ENCODE measurements at places on chromosomes 12 and 14.
A peak's percentile ranks its signal among the peaks of the same experiment; 100 is the strongest.

GRCh38 chr14:87325741-87326140 is 667.2 kb downstream of the GALC start:
- no peak for DNase-seq

GRCh38 chr14:72708708-72709475 is 185.0 kb downstream of the DPF3 start:
- no peak for DNase-seq

DNA sequence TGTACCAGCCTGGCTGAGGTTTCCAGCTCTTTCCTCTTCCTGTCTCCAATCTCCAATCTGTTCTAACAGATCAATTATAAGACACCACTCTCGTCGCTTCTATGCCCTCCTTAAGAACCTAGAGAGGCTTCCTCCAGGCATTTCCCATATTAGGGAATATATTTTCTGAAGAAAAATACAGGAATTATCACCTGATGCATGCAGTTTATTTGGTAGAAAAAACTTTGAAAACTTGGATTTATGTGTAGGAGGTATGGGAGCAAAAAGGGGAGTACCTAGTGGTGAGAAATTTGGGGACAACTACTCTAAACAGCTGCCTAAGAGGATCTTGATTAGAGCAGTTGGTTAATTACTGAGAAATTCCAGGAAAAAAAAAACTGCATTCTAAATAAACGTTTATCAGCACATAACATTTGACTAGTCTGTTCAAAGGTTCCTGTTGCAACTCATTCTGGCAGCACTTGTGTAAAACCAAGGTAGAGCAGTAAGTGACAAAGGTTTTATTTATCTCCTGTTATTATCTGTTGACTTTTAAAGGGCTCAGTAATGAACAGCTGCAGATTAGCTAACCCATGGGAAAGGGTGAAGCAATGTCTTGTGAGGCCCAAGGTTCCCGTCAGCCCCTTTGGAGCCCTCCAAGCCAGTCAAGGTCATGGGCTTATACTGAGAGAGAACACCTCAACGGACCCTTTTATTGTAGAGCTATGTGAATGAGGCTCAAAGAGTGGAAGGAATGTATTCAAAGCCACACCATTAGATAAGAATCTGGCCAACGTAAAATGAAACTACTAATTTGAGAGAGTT is 36.4 kb upstream of the NR1H4 start:
- no peak for DNase-seq

DNA sequence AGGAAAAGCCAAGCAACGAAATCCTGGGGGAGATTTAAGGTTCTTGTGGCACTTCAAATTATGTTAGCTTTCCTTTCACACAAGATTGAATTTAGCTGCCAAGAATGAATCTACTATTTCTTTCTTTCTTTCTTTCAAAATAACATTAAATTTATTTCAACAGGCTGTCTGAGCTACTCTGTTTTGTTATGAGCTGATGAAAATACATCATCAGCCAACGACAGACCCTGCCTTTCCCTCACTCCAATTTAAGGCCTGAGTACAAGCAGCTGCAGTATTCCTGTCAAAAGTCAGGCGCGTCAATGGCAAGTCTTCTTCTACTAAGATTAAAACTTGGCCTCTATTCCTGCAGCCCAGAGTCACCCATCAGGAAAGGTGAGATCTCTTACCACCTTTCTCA is 347.7 kb upstream of the FLRT2 start:
- no peak for DNase-seq

GRCh38 chr14:21093769-21094681 is 4.4 kb downstream of the ZNF219 start:
- no peak for DNase-seq

DNA sequence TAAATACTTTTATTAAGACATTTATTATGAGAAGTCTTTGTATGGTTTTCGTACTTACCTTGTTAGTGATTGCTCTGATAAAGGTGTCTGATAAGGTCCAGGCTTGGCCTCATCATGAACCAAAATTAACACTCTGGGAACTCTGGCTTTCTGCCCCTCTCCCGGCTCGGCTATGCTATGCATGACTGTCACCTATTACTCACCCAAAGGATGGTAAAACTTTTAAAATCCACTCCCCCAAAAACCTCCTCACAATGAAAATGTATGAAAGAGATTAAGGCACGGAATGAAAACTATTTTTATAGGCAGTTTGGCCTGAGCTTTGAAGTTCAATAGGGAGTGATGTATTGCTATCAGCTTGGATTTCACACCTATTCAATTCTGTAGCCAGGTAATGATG is 217.3 kb upstream of the TBX3 start:
- no peak for DNase-seq

DNA sequence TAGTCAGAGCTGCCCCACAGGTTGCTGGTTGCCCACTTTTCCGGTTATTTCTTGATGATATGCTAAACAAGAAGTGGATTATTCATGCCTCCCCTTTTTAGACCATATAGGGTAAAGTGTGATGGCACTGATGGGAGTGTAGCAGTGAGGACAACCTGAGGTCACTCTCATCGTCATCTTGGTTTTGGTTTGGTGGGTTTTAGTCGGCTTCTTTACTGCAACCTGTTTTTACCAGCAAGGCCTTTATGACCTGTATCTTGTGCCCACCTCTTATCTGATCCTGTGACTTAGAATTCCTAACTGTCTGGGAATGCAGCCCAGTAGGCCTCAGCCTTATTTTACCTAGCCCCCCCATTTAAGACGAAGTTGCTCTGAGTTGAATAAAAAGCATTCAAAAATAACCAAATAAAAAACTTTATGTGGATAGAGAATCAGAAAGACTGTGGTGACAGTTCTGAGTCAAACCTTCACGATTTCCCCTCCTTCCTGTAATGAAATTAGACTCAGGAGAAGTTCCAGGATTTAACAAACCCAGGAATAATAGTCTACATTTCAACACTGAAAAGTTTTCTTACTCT is 144.2 kb downstream of the PAWR start:
- no peak for DNase-seq

DNA sequence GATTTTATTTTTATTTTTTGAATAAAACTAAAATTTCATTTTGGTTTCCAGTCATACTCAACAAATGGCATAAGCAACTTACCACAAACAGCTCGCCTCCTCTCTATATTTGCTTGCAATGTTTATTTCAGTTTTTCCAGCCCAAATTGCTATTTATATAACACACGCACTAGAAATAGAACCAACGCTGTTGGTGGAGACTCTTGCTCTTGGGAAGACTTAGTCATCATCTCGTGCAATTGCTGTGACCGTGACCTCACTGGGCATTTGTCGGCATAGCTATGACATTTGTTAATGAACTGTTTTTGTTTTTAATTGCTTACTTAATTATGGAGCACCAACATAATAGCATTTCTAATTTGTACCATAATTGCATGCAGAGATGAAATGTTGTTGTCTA is 153.1 kb upstream of the OTX2 start:
- DNase-seq, result no peak

- DNase-seq, result no peak
These were observed 216.9 kb upstream of the PELI2 start for GRCh38 chr14:55901291-55901690.

DNA sequence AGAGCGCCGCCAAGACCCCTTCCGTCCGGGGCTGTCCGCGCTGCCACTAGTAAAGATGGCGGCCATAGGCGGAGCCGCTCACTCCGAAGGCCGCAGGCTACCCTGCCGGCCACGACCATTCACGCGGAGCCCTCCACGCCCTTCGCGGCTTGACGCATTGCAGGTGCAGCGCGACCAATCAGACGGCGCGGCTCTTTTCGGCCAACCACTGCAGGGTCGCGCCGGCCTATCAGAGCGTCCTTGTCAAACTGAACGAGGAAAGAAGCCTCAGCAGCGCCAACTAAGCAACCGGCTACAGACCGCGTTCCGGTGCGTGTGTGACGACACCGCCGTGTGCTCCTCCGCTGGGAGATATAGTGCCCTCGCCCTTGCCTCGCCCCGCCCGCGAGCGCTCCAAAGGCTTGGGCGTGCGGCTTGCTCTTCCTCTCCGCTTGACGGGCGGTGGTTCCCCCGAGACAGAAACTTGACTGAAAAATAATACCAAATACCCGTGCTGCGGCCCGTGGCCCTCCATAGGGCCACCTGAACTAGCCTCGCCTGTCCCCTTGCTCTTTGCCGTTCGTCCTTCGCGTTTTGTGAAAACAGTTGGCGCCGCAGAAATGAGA is 13.6 kb upstream of the CALM1 start:
- DNase-seq, result peak; percentile 98

DNA sequence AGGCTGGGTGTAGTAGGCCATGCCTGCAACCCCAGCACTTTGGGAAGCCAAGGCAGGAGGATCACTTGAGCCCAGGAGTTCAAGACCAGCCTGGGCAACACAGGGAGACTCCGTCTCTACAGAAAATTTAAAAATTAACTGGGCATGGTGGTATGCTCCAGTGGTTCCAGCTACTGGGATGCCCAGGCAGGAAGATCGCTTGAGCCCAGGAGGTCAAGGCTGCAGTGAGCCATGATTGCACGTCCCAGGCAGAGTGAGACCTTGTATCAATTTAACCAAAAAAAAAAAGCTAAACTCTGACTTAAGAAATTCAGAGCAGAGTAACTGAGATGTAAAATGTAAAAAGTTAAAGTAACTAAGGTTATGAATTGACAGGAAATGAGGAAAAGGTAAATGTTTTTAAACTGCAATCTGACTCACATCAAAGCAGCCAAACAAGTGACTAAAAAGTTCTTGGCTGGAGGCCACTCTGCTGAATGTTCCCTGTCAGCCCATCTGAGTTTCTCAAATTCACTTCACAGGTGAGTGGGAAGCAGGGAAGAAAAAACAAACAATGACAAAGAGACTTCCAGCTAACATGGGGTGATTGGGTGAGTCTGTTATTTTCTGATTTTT is 21.3 kb downstream of the PRKD1 start:
- no peak for DNase-seq

DNA sequence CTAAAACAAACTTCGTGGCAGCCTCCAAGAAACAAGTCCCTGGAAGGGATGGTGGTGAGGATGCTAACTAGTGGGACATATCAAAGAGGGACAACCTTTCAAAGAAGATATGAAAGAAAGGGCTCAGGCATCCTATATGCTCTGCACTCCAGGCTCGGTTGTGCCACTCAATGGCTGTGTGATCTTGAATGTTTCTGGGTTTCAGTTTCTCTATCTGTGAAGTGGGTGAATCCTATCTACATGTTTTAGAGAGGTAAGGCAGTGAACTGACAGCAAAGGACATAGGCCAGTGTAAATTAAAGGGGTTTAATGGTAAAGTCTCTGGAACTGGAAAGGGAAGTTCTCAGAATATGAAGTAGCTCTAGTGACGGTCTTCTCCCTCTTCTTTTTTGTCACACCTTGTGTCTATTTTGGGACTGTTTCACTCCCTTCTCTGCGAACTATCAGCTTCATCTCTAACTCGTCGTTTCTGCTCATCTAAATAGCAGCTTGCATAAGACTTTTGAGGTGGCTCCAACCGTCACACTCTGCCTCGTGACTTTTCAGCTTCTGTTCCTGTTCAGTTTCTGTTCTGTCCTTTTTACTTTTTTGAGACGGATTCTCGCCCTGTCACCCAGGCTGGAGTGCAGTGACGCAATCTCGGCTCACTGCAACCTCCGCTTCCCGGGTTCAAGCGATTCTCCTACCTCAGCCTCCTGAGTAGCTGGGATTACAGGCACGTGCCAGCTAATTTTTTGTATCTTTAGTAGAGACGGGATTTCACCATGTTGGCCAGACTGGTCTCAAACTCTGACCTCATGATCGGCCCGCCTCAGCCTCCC is 273.6 kb downstream of the SUDS3 start:
- no peak for DNase-seq

- no peak for DNase-seq
These were observed 54.9 kb downstream of the TRMT5 start for GRCh38 chr14:60926002-60926401.

DNA sequence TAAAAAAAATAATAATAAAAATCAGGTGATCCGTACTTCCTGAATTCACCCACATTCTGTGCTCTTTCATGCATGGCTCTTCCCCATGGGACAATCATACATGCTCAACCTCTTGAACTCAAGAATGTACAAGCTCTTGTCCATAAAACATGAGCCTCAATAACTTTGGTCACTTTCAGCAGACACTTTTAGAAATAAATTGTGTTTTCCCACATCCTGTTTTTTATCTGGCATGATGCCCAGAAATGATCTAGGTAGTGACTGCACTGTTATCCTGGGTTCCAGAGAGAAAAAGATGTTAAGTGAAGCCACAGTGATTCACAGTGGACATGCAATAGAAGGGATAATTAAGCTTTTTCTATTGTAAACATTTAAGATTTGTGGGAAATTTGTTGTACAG is 537.6 kb upstream of the TMEM132C start:
- DNase-seq, result no peak

- DNase-seq, result no peak
These were observed 20.3 kb upstream of the TMX1 start for GRCh38 chr14:51219473-51220448.

- no peak for DNase-seq
These were observed 12.4 kb upstream of the EVL start for GRCh38 chr14:100052819-100053218.

- DNase-seq, result no peak
These were observed 44.0 kb downstream of the ARMH4 start for GRCh38 chr14:58107947-58108552.

DNA sequence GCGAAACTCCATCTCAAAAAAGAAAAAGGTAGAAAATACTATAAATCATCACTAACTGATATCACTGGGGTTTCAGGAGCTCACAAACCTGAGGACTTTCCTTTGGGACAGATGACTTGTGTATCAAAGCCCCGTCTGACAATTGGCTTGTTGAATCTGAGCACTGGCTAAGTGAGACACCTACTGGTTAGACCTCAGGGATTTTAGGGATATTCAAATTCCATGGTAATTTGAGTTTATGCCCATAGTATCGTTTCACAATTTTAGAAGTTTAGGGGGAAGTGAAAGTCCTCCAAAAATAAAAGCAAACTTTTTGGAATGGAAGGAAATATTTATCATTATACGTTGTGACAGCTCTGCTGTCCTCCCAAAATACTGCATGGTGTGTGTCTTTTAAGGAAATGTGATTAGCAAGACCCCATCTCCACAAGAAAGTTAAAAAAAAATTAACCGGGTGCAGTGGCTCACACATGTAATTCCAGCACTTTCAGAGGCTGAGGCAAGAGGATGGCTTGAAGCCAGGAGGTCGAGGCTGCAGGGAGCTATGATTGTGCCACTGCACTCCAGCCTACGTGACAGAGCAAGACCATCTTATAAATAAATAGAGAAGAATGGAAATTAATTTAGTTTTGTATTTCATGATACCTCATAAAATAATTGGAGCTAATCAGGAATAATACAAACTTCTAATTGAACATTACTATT is 49.2 kb downstream of the FBXL14 start:
- DNase-seq, result no peak

GRCh38 chr12:84508851-84509260 is 403.7 kb downstream of the SLC6A15 start:
- DNase-seq, result no peak

DNA sequence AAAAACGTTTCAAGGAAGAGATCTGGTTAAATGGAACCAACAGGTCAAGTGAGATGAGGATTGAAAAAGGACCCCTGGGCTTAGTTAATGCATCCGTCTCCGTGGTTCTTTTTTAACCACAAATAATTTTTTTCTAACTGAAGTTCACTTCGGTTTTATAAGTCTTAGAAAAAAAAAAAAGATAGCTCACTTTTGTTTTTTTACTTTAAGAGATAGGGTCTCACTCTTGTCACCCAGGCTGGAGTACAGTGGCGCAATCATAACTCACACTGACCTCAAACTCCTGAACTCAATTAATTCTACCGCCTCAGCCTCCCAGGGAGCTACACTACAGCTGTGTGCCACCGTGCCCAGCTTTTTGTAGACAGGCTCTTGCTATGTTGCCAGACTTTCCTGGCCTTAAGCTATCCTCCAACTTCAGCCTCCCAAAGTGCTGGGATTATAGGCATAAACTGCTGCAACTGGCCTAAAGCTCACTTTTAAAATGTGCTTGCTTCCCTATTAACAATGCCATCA is 11.8 kb downstream of the HNRNPC start:
- no peak for DNase-seq

Data from vagina (tissue), 2 donors.